Stomach (tissue), 19 donors: ENCODE measurements at places on chromosomes 2 and 18. TPM values are rescaled to one million over a fixed set of nuclear protein-coding genes. Genes with fewer than 3 reads are reported as not detected.

GRCh38 chr18:74116633-74117554 is 30.7 kb downstream of the FBXO15 start:
- no peaks in the 10 kb centered on the region for H3K36me3 ChIP-seq
- H3K4me1 ChIP-seq, result peaks cover 5% of the 10 kb centered on the region
- H3K27me3 ChIP-seq, result no peaks in the 10 kb centered on the region

- H3K27me3 ChIP-seq, result no peaks in the 10 kb centered on the region
- H3K36me3 ChIP-seq, result no peaks in the 10 kb centered on the region
- DNase-seq, result no peak
- no peaks in the 10 kb centered on the region for H3K4me1 ChIP-seq
Measured at GRCh38 chr2:57908736-57909161, 137.9 kb upstream of the VRK2 start.

DNA sequence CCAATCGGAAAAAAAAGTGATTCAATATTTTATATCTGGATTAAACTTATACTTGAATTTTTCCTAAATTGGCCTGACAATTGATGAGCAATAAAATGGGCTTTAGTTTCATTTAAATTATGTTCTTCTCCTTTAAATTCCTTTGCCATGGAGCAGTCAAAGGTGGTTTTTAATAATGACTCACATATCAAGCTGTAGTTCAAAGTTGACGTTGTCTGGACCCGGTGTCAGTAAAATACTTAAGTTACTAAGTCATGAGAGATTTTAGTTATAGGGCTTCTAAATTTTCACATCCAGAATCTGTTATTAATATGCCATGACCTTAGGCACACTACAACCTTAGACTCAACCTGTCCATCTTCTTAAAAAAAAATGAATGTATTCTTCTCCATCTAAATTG is 62.5 kb downstream of the CDH2 start:
- no peak for DNase-seq
- no peak overlapping the region for H3K4me3 ChIP-seq
- no peaks in the 10 kb centered on the region for H3K27me3 ChIP-seq
- H3K4me1 ChIP-seq, result no peaks in the 10 kb centered on the region
- no peak overlapping the region for H3K27ac ChIP-seq

INPP1 gene
- 25.5 TPM for total RNA-seq
